MCF 10A (cell line): ENCODE measurements at places on chromosomes 13 and 19.

GRCh38 chr13:69641773-69642172 is 465.9 kb upstream of the ATXN8OS start:
- no peak for DNase-seq

DNA sequence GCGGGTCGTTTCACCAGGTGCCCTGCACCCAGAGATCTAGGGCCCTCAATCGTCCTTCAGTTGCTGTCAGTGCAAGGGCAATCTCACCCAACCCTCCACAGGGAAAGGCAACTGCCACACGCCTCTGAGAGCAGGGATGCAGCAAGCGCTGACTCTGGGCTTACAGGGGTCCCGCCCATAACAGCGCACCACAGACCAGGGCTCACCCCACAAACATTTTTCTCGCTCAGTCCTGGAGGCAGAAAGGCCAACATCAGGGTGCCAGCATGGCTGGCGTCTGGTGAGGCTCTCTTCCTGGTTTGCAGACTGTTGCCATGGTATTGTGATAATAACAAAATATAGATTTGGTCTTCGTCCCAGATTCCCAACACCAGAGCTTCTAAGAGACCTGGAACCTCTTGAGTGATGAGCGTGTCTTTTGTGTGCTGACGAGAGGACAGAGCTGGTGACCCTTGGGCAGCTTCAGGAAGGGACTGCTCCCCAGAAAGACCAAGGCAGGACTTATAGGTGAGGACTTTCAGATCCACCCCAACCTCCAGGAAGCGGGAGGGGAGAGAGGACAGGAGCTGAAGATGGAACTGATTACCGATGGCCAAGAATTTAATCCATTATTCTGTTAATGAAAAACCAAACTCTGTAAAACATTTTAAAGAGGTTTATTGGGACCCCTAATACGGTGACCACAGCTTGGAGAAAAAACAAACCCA is 51.3 kb downstream of the C13orf46 start:
- no peak for DNase-seq

DNA sequence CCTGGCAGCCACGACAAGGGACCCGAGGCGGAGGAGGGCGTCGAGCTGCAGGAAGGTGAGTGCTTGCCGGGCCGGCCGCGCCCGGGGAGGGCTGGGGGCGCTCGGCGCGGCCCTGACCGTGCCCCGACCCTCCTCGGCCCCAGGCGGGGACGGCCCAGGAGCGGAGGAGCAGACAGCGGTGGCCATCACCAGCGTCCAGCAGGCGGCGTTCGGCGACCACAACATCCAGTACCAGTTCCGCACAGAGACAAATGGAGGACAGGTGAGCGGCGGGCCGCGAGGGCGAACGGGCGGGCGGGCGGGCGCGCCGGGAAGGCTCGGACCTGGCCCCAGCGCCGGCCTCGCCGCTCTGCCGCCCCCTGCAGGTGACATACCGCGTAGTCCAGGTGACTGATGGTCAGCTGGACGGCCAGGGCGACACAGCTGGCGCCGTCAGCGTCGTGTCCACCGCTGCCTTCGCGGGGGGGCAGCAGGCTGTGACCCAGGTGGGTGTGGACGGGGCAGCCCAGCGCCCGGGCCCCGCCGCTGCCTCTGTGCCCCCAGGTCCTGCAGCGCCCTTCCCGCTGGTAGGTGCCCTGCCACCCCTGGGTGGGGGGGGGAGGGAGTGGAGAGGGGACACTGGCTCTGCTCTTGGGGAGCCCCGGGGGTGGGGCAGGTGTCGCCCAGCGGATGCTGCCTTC is 816 bp downstream of the USF2 start:
- DNase-seq = peak; percentile 86

- no peak for DNase-seq
Observed at GRCh38 chr19:54201172-54201701, 579 bp downstream of the RPS9 start.

DNA sequence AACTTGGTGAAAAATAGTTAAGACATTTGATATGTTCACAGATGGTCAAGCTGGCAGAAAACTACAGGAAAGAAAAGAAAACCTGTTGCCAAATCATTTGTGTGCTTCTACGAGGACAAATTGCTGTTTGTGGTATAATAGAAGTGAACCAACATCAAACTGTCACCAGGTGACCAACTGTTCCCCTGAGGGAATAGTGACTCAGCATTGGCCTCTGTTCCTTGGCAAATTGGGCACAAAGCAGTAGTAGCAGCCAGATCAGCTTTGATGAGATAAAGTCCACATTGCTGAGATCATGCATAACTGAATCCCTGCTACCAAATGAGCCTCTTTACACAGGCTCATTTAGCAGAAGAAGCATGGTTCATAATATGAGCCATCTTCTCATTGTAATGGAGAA is 103.5 kb downstream of the POSTN start:
- DNase-seq = peak; percentile 64

GRCh38 chr13:32408296-32409000 is 19.5 kb downstream of the N4BP2L1 start:
- no peak for DNase-seq

DNA sequence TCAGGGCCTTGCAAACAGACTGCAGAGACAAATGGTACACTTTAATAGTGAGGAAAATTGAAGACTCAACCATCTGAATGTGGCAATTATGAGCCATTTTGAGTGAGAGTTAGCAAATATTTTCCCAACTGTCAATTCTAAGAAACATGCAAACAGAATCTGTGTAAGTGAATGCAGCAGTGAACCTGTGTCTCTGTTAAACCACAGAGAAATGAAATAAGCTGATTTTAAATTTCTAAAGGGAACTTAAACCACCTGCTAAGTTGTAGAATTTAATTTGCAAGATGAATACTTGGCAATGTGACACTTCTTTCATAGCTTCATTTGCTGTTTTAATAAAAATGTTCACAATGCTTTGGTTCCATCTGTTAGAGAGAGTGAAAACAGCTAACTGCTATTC is 42.0 kb upstream of the TDRD3 start:
- DNase-seq = no peak

DNA sequence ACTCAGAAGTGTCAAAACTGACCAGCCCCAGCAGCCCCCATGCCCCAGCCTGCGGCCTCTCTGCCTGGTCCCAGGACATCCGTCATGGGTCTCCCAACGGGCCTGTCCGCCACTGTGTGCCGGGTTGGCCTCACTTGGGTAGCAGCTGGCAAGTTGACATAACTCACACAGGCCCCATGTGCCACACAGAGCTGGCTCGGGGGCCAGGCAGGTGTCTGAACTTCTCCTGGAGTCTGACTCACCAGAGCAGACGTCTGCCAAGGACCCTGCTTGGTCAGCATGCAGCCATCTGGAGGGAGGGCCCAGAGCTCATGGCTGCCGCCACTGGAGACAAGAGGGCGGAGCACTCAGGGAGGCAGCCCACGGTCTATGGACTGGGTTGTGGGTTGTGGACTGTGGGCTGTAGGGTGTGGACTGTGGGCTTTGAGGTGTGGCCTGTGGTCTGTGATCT is 32.0 kb upstream of the TMEM255B start:
- DNase-seq = peak; percentile 85

GRCh38 chr19:17202249-17202648 is 12.9 kb upstream of the USE1 start:
- DNase-seq = peak; percentile 34

GRCh38 chr19:58183817-58184215 is 955 bp downstream of the ZNF274 start:
- DNase-seq = no peak

- no peak for DNase-seq
Observed at GRCh38 chr13:102703726-102704035, 8.8 kb upstream of the METTL21C start.
